Right atrium auricular region (tissue), 2 donors: ENCODE measurements at places on chromosomes 3 and 15. TPM values are rescaled to one million over a fixed set of nuclear protein-coding genes. Genes with fewer than 3 reads are reported as not detected.

Gene SHC4
- 4.9 TPM for total RNA-seq

Gene GPR171
- total RNA-seq = 0.39 TPM

Gene FSIP1
- not detected for total RNA-seq

Gene PP2D1
- not detected for total RNA-seq

Gene FSTL1
- 380 TPM for total RNA-seq

Gene KNG1
- not detected for total RNA-seq

DNA sequence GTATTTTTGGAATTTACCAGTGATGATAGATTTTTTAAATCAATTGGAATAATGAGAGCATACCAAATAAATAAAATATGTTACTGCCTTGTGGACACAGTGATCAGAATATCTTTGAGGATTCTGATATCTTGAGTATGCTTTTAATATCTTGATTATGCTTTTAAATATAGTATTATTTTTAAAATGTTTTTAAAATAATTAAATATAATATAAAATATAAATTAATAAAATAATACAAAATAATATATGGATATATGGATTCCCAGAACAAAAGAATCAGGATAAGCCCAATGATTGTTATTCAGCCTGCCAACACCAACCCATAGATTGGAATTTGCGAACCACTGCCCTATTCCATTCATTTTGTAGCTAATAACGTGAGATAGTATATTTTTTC lies 91.9 kb upstream of the MLF1 start:
- no peaks in the 10 kb centered on the region for H3K27me3 ChIP-seq
- no peak for DNase-seq
- no peak overlapping the region for H3K27ac ChIP-seq
- H3K4me3 ChIP-seq = no peak overlapping the region

DNA sequence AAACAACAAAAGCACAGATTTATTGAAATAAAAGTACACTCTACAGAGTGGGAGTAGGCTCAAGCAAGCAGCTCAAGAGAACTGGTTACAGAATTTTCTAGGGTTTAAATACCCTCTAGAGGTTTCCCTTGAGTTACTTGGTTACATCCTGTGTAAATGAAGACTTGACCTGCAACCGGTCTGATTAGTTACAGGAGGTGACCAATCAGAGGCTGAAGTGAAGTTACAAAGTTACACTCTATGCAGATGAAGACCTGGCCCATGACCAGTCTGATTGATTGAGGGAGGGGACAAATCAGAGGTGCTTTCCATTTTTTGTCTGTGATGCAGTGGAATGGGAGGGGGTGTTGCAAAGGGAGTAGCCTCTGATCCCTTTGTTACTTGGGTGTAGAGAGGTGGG lies 723.4 kb downstream of the ZPLD1 start:
- H3K27ac ChIP-seq = no peak overlapping the region
- H3K27me3 ChIP-seq = no peaks in the 10 kb centered on the region
- H3K4me3 ChIP-seq = no peak overlapping the region
- no peaks in the 10 kb centered on the region for H3K4me1 ChIP-seq
- DNase-seq = no peak

- no peaks in the 10 kb centered on the region for H3K36me3 ChIP-seq
- H3K4me1 ChIP-seq = no peaks in the 10 kb centered on the region
- H3K27me3 ChIP-seq = no peaks in the 10 kb centered on the region
- DNase-seq = no peak
- H3K27ac ChIP-seq = no peak overlapping the region
- H3K4me3 ChIP-seq = no peak overlapping the region
These were observed 32.7 kb upstream of the CD96 start for GRCh38 chr3:111509308-111509707.

- H3K4me3 ChIP-seq = no peak overlapping the region
- DNase-seq = peak; percentile 82
- H3K27me3 ChIP-seq = no peaks in the 10 kb centered on the region
- no peaks in the 10 kb centered on the region for H3K4me1 ChIP-seq
- no peaks in the 10 kb centered on the region for H3K36me3 ChIP-seq
- peak overlapping the region; percentile 36 for H3K27ac ChIP-seq
These were observed 122.4 kb downstream of the RAP2B start for GRCh38 chr3:153284282-153284938.

- H3K27ac ChIP-seq = peak overlapping the region; percentile 100
- H3K4me1 ChIP-seq = peaks cover 69% of the 10 kb centered on the region
- H3K4me3 ChIP-seq = peak overlapping the region; percentile 88
- DNase-seq = no peak
- H3K36me3 ChIP-seq = no peaks in the 10 kb centered on the region
These were observed 2.9 kb downstream of the MBNL1 start for GRCh38 chr3:152271501-152272236.

DNA sequence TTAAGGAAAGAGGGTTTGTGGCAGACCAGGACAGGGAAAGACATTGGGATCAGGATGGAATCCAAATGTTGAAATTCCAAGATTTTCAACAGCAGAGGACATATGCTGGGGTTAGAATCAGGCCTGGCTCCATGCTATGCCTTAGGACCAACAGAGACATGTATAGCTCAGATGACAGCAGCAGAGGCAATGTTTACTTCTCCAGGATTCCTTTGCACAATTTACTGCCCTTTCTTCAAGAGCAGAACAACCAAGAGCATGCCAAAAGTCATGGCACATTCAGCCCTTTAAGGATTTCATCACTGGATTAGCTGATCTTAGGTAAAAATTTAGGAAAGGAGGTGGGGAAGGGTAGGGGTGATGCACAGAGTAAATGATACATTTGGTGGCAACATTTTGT lies 69.6 kb upstream of the GSK3B start:
- no peaks in the 10 kb centered on the region for H3K27me3 ChIP-seq
- no peak overlapping the region for H3K27ac ChIP-seq
- no peaks in the 10 kb centered on the region for H3K36me3 ChIP-seq
- H3K4me3 ChIP-seq = no peak overlapping the region
- no peaks in the 10 kb centered on the region for H3K4me1 ChIP-seq

DNA sequence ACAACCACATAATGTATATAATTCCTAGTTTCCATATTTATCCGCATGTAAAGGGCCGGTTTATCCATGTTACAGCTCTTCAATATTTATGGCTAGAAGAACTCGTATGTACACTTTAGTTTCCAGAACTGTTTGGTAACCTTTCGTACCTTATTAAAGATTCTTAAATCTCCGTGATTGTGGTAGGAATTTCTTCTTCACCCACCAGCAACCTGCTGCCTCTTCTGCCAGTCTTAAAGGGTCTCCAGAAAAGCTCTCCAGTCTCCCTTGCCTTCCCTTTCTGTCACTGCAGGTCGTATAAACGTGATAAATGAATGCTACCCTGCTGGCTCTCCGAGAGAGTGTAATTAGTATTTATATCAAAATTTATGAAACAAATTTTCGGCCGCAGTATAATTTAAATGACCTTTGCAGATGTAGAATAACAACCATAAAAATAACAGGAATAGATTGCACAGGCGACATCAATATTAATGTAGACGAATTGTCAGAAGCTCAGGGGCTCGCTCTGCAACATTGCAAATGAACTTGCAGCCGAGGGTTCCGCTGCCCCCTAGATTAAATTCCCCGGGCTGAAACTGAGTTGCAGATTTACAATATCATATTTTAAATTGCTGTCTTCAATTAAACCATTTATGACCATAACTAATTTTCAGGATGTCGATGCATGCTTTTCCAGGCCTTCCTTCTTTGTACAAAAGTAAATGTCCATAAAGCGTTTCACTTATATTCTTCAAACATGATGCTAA lies 5.4 kb downstream of the ZIC1 start:
- H3K36me3 ChIP-seq = no peaks in the 10 kb centered on the region
- H3K27ac ChIP-seq = no peak overlapping the region
- H3K4me3 ChIP-seq = no peak overlapping the region

DNA sequence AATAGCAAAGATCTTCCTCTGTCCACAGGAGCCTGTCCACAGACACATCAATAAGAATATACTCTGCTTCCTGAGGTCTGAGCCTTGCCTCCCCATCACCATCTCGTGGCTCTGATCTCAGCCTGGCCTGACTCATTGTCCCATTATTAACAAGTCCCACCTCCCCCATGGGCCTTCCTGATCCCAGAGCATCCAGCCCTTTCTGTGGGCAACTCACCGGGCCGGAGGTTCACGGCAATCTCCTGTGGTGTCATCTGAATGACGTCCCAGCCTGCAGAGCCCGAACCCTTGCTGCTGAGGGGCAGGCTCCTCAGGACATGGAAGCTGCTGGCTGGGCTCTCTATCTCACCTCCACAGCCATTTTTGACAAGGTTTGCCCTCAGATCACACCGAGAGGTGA lies 28.1 kb downstream of the ITGB5 start:
- H3K27me3 ChIP-seq = no peaks in the 10 kb centered on the region
- H3K36me3 ChIP-seq = no peaks in the 10 kb centered on the region
- H3K4me3 ChIP-seq = no peak overlapping the region
- peak overlapping the region; percentile 67 for H3K27ac ChIP-seq
- no peak for DNase-seq

DNA sequence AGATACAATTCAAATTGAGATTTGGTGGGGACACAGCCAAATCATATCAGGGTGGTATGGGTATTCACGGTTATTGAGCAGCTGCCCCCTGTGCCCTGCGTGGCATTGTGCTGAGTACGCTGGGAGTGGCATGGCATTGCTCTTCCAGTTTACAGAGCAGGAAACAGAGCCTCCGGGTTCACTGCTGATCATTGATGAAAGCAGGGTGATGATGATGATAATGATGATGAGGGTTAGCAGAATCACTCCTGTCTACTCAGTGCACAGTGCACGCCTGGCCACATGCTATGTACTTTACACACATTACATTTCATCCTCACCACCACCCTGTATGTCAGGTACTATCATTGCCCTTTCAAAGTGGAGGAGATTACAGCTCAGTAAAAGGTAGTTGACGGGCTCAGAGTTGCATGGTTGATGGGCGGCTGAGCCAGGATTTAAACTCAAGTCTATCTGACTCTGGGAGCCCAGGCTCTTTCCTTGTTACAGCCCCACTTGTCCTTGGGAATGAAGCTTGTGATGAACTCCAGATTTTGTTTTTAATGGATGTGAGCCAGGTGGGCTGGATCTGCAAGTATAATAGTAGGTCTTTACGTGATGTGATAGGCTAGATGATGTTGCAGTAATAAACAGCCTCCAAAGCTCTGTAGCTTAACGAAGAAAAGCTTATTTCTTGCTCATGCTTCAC lies 87.6 kb upstream of the MYZAP start:
- no peaks in the 10 kb centered on the region for H3K36me3 ChIP-seq
- no peak for DNase-seq
- H3K27ac ChIP-seq = peak overlapping the region; percentile 54
- no peaks in the 10 kb centered on the region for H3K4me1 ChIP-seq

DNA sequence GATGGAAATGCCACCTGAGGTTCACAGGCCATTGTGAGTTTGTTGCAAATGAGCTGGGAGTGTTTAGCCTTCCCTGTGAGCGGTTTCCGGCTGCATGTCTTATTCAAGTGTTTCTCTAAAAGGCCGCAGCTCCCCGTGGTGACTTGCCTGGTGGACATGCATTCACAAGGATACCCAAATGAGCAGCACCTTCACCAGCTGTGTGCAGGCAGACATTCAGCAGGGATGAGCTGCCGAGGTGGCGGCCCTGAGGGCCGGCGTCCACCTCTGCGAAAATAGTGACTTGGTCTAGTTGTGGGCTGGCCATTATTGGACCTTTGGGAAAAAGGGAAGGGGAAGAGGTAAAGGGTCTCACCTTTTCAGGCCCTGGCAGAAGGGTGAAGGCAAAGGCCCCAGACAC lies 23.4 kb downstream of the SPSB4 start:
- no peaks in the 10 kb centered on the region for H3K27me3 ChIP-seq
- H3K36me3 ChIP-seq = no peaks in the 10 kb centered on the region
- DNase-seq = no peak
- H3K4me1 ChIP-seq = no peaks in the 10 kb centered on the region

DNA sequence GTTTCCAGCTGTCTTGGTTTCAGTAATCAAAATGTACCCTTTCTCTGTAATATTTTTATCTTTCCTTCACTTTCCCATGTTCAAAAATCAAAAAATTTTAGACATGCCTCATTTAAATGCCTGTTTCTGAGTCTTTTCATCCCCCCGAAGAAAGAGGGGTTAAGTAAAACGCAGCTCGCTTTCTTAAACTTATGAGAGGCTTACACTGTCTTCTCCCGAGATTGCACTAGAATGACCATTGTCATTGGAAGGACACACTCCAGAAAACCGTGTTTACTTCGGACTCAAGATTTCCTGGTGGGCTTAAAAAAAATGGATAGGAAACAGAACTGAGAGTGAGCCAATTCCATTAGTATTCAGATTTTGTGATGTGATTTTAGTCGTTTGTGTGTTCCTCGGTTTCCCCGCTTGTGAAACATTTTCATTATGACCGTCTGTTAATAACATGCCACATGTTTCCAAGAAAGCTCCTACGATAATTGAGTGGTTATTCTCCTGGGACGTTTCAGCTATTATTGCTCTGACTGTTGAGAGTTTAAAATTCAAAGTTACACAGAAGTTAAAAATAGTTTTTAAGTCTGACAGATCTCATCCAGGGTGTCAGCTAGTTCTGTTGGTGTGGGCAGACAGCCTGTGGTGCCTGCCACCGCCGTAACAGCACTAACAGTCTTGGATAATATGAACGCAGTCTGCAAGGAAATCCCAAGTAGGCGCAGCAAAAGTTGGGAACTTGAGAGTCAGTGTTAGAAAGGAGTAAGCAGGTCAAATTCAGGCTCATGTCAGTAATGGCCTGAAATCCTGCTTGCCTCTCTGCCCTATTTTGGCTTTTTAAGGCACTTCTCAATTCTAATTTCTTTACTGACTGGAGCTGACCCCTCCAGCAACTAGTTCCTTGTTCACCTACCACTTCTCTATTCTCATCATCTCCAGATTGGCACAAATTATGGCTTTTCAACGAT lies 1.5 kb downstream of the CRYBG3 start:
- H3K36me3 ChIP-seq = no peaks in the 10 kb centered on the region
- H3K27me3 ChIP-seq = no peaks in the 10 kb centered on the region
- H3K4me1 ChIP-seq = peaks cover 38% of the 10 kb centered on the region
- DNase-seq = peak; percentile 64
- peak overlapping the region; percentile 89 for H3K27ac ChIP-seq

DNA sequence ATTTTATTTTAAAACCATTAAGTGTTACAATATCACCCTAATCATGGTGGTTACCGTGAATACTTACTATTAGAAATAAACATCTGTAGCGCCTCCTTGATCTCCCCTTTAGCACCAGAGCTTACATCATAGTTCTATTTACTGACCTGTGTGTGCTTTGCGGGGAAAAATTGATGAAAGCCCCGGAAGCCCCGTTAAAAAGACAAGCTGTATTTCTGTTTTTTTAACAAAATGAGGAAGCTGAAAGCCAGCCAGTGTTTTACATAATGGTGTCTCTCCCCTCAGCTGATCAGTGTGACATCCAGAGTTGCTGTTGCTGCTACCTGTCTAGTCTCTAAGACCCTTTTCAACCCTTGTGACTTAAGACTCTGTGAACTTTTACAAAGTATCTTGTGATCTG lies 100.8 kb downstream of the OPA1 start:
- H3K36me3 ChIP-seq = peaks cover 17% of the 10 kb centered on the region
- H3K4me3 ChIP-seq = no peak overlapping the region
- H3K4me1 ChIP-seq = no peaks in the 10 kb centered on the region
- H3K27ac ChIP-seq = no peak overlapping the region

- no peaks in the 10 kb centered on the region for H3K36me3 ChIP-seq
- no peak for DNase-seq
- H3K4me3 ChIP-seq = no peak overlapping the region
- H3K27me3 ChIP-seq = no peaks in the 10 kb centered on the region
These were observed 149.9 kb downstream of the LRRK1 start for GRCh38 chr15:101068961-101069653.

- no peaks in the 10 kb centered on the region for H3K4me1 ChIP-seq
- peaks cover 19% of the 10 kb centered on the region for H3K36me3 ChIP-seq
- H3K4me3 ChIP-seq = no peak overlapping the region
- H3K27ac ChIP-seq = peak overlapping the region; percentile 36
- H3K27me3 ChIP-seq = no peaks in the 10 kb centered on the region
These were observed 8.9 kb downstream of the GYG1 start for GRCh38 chr3:149000206-149000745.

- no peak for DNase-seq
- no peaks in the 10 kb centered on the region for H3K36me3 ChIP-seq
- no peak overlapping the region for H3K4me3 ChIP-seq
- H3K27me3 ChIP-seq = no peaks in the 10 kb centered on the region
- H3K4me1 ChIP-seq = no peaks in the 10 kb centered on the region
These were observed 74.1 kb upstream of the POMGNT2 start for GRCh38 chr3:43180027-43180426.
